ENCODE measurements at places on chromosomes 16 and 17.

- DNase-seq = no peak
Measured at GRCh38 chr16:7716660-7717550, 384.3 kb downstream of the RBFOX1 start.

DNA sequence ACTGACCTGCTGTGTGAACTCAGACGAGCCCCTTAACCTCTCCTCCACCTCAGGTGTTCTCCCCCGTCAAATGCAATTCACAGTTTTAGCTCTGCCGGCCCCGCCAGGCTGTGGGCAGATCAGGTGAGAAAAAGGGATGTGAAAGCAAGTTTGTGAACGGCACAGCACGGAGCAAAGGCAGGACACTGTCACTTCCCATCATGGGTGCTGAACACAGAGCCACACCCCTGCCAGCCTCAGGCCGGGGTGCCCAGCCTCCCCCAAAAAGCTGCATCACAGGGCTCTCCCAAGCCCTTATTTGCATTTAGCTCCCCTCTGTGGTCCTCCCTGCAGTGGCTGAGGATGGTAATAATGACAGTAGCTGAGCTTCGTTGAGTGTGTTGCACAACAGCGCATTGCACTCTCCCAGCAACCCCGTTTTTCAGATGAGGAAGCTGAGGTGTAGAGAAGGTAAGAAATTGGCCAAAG is 88.8 kb upstream of the TNRC6C start:
- no peak for DNase-seq

DNA sequence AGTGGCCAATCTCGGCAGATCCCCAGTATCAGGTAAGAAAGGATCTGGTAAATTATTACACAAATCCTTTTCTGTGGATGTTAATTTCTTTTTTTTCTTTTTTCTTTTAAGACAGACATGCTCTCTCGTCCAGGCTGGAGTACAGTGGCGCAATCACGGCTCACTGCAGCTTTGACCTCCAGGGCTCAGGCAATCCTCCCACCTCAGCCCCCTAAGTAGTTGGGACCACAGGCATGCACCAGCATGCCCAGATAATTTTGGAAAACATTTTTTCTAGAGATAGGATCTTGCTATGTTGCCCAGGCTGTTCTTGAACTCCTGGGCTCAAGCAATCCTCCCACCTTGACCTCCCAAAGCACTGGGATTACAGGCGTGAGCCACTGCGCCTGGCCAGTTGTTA is 54.0 kb downstream of the GAS7 start:
- DNase-seq = no peak

DNA sequence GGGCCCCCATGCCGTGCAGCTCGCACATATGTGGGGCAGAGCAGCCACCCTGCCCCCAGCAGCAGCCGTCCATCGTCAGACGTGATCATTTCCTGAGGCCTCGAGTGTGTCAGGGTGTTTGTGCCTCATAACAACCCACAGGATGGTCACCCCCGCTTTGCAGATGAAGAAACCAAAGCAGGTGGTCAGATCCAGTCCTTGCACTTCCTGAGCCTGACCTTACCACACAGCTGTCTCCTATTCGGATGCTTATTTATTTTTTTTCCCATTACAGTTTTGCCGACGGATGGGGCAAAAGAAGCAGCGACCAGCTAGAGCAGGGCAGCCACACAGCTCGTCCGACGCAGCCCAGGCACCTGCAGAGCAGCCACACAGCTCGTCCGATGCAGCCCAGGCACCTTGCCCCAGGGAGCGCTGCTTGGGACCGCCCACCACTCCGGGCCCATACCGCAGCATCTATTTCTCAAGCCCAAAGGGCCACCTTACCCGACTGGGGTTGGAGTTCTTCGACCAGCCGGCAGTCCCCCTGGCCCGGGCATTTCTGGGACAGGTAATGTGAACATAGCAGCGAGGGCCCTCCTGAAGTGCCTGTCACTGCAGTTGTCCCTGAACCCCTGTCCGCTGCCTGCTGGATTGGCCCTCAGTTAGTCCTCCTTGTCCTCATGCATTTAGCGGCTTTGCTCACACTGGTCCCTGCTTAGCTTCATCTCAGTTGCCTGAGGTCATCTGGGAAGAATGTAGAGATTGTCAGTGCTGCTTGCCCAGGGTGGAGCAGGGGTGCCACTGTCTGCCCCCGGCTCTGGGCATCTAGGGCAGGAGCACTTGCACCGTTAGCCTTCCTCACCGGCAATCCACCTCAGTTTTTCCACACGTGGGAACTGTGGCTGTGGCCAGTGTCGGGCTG is 1.4 kb downstream of the MPG start:
- DNase-seq = no peak

DNA sequence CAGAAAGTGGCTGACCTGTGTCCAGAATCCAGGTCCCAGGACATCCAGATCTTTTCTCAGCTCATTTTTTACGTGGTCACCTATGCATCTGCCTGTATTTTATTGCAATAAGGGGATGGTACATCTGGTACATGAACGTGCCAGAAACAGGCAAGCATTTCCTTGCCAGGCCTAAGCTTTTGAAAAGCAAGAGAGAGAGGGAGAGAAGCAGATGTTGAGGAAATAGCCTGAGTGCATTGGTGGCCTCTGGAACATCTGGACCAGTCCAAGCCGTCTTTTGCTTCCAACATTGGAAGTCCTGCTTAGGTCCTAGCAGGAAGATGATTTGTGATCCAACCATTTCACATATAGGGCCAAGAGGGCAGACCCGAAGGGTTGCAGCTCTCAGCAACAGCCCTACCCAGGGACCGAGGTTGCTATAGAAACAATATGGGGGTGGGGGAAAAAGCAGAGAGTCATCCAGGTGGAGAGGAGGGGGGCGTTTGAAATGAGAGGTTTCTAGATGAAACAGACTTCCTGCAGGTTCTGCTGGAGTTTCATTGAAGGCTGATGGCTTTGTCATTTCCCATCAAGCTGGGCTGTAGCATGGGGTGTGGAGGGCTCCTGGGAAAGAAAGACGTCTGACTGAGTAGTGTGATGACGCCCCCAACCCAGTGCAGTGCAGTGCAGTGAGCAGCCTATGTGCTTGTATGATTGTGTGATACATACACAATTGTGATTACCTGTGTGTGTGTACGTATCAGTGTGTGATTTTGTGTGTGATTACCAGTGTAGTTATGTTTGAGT is 61.6 kb downstream of the SHISA6 start:
- no peak for DNase-seq

GRCh38 chr17:27575096-27575911 is 55.7 kb upstream of the LGALS9 start:
- DNase-seq = no peak

DNA sequence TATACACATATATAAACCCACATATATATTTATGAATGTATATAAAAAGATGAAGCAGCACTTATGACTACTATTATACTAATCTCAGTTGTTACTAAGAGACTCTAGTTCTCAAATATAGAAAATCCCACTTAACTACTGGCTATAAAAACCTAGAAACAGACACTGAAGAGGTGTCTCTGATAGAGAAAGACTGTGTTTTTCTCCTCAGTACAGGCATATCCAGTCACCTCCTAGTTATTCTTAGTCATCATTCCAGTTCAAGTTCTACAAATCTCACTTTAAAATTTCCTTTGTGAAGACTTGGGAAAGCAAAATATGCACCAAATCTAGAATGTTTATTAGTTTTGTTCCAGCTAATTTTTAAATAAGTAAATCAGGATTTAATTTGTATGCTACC is 93.9 kb downstream of the STH start:
- no peak for DNase-seq

DNA sequence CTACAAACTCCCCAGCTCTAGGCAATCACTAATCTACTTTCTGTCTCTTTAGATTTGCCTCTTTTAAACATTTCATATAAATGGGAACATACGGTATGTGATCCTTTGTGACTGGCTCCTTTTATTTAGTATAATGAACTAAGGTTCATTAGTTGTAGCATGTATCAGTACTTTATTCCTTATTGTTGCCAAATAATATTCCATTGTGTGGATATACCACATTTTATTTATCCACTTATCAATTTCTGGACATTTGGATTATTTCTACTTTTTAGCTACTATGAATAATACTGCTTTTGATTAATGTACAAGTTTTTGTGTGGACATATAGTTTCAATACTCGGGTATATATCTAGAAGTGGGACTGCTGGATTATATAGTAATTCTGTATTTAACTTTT is 7.9 kb downstream of the DDX19B start:
- DNase-seq = no peak

- DNase-seq = no peak
Measured at GRCh38 chr16:9849697-9850245, 332.5 kb downstream of the GRIN2A start.

GRCh38 chr16:50945171-50945570 is 203.3 kb downstream of the CYLD start:
- DNase-seq = no peak

DNA sequence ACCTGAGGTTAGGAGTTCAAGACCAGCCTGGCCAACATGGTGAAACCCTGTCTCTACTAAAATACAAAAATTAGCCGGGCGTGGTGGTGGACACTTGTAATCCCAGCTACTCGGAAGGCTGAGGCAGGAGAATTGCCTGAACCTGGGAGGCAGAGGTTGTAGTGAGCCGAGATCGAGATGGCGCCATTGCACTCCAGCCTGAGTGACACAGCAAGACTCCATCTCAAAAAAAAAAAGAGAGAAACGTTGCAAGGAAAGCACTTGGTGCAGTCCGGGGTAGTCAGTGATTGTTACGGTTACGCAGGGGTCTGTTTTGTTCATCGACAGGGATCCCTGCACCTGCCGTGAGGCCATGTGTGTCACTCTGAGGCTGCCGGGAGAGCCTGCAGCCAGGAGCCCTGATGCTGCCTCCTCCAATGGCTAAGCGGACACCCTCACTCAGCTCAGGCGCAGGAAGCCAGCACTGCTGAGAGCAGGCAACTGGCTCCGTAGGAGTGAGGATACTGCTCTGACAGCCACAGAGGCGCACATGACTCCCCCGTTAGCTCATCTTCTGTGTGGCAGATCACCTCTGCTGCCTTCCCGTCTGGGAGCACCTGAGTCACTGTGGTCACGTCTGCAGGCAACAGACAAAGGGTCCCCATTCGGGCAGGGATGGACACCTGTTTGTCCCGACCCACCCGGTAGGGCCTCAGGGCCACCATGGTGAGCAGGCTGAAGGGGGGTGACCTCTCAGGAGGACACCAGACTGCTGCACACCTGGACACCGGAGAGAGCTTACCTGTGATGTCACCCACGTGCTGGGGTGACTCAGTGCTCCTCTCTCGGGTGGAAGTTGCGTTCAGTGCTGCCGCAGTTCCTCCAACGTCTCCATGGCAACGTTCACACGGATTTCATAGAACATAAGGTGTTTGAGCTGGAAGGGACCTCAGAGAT is 5.2 kb upstream of the RAB26 start:
- DNase-seq = no peak

GRCh38 chr16:28845761-28846079 is 428 bp downstream of the TUFM start:
- DNase-seq = no peak

DNA sequence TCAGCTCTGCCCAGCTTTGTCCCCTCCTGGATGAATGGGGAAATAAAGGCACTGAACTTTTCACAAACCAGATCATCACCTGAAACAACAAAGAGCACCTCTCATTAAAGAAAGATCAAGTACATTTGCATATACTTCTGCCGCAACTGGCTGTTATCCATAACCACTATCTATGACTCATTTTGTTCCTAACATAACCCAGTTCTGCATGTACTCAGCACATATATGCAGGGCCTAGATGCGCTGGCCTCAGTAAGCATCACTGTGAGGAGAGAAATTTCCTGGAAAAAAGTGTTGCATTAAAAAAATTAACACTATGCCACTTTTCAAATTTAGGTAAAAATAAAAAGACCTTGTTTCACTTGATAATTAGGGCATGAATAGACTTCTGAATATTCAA is 1718.4 kb downstream of the TP53TG3F start:
- DNase-seq = no peak

GRCh38 chr16:69114346-69114975 is 9.0 kb downstream of the HAS3 start:
- no peak for DNase-seq

- DNase-seq = no peak
Measured at GRCh38 chr16:9092282-9092977, 986 bp downstream of the HAPSTR1 start.

DNA sequence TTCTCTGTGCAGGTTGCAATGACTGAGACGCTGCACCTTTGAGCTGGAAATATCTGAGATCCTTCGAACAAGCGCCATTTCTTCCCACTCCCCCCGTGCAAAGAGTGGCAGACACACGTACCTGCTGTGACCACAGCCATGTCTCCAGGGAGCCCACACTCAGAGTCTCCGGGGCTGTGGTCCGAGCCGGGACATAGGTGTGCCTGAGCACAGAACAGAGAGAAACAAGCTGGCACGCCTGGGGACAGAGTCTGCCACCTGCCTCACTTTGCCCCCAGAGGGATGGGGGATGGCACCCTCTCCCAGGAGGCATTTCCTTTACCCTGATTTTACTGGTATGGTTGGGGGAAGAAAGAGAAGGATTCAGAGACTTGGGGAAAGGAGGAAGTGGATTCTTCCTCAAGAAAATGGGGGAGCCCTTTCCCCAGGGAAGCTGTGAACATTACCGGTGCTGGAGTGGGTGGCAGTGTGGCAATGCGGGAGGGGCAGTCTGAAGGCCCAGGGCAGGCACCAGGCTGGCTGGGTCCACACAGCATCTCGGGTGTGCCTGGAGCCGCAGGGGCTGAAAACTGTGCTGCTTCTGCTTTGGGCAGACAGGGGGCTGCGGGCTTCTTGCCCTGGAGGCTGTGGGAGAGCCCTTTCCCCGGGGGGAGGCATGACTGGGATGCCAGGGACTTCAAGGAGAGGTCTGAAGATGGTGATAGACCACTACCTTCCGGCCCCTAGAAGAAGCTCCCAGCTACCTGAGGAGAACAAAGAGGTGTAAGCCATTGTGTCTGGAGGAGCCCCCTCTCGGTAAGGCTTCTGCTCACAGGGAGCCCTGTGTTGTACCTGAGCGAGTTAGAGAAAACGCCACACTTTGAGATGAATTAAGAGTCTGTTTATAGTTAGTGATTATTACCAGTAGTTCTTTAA is 6.6 kb upstream of the PIK3R6 start:
- no peak for DNase-seq

GRCh38 chr16:70680495-70681381 is 5.1 kb downstream of the MTSS2 start:
- DNase-seq = no peak

DNA sequence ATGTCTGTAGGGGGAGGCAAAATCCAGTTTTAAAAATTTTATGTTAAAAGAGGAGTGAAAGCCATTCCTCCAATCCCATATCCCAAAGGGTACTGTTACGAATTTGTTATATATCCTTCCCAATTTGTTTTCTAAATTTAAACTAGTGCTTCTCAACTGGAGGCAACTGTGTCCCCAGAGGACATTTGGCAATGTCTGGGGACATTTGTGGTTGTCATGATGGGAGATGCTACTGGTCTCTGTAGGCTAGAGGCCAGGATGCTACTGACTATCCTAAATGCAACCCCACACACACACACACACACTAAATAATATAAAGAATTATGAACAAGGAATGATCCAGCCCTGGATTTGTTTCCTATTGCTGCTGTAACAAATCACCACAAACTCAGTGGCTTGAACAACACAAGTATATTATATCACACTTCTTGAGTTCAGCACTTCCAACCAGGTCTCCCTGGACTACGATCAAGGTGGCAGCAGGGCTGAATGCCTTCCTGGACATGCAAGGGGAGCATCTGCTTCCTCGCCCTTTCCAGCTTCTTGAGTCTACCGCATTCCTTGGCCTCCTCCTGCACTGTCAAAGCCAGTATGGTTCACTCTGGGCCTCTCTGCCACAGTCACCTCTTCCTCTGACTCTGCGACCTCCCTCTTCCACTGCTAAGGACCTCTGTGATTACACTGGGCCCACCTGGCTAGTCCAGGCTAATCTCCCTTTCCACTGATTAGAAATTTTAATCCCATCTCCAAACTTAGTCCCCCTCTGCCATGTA is 30.1 kb downstream of the ARHGAP17 start:
- no peak for DNase-seq

- no peak for DNase-seq
Measured at GRCh38 chr16:88521674-88522073, 48.5 kb upstream of the ZC3H18 start.

Data from Kasumi-1 (cell line).